ENCODE measurements at places on chromosomes 3 and 15.

GRCh38 chr3:2653706-2654105 is 456.5 kb downstream of the IL5RA start:
- DNase-seq = no peak

DNA sequence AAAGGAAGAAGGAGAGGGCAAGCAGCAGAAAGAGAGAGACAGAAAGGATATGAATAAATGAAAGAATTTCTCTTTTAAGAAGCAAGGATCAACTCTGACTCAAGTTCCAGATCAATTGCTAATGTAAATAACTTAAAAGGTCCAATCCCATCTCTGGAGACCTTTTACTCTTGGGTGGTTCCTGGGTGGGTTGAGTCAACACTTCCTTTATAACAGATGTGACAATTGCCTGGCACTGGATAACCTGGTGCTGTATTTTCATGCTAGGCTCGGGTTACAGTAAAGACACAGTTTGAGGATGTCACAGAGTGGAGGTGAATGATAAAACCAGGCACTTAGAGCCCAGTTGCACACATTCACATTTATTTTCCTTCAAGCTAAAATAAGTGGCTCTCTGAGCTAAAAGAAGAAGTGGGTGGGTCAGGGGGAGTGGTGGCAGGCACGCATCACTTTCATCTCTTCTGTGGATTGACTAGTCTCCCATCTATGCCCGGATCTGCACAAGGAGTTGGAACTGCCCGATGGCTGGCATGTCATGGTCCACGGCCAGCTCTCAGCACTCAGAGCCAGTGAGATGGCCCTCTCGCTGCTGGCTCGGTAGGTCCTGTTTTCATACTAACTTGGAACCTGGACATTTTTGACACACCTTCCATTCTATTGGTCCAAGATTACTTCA is 465.8 kb downstream of the FOXP1 start:
- DNase-seq = no peak

GRCh38 chr3:172519740-172520139 is 3.5 kb downstream of the TNFSF10 start:
- DNase-seq = no peak

DNA sequence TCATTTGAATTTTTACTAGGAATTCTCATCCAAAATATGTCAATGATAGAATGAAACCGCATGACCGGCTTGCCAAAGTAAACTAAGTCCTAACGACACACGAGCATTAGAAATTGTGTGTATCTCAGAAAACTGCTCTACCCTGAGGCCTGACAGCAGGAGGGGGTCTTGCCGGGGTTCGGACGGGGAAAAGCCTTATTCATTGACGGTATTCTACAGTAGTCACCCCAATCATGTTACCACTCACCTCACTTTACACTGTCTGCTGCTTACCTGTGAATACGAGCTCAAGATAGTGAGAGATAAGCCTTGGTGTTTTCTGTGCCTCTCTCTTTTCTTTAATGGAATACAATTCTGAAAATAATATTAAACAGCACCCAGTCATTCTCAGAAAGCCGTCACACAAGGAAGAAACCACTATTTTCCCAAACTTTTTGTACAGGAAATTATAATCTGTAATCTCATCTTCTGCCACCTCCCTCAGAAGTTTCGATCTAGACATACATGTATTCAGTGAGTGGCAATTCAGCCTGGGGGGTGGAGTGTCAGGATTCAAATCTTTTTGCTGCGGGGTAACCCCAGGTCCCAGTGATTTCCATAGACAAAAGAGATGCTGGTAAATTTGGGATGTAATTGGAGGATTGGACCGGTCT is 492 bp upstream of the FAM43A start:
- no peak for DNase-seq

DNA sequence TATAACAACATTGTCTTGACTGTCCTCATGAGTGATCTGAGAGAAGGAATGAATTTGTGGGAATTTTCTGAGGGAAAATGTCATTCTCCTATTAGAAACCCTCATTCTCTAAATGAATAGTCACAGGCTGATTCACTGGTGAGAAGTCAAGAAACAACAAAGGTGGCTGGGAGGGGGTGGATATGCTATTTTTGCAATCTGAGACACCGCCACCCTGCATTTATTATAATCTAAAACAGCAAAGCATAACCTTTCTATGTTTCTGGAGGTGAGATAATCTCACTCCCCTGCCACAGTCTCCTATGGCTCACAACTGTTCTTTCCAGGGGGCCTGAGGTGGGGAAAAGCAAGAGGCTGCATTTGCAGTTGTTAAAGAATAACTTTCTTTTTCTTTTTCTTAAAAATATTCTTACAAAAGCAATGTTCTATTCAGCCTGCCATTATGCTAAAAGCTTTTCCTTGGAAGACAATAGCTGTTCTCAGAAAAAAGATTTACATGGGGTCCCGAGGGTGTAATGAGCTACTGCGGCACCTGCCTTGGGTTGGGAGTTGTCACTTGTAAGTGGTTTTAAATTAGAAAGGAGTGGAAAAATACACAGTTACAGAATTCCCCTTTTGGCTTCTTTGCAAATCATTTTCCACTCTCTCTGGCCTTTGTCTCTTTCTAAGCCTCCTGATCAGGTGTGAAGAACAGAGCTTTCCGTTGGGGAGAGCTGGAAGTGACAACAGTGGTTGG is 220.9 kb downstream of the AGBL1 start:
- no peak for DNase-seq

DNA sequence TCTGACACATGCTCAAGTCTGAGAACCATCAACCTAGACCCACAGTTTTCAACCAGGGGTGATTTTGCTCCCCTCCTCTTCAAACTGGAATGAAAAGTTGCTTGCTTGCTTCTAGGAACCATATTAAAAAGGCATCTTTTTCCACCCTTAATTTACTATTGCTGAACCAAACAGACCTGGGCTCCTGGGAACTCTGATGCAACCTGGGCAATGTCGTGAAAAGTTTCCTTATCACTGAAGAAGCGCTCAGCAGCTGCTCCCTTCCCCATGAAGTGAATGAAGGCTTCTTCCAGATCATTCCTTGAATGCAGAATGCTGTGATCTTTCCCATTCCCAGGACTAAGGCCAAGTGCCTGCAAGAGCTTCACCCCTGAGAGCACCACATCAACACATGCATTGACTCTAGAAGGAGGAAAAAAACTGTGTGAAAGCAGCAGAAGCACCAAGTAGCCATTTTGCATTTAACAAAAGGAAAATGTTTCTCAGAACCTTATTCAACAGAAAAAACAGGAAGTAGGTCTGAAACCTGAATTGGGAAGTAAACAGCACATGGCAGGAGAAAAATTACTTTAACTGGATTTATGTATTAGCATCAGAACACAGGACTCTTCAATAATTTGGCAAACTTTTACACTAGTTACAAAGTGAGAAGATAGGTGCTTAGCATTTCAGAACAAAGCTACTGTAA is 8.7 kb downstream of the ADPGK start:
- DNase-seq = no peak

- no peak for DNase-seq
These were observed 99.2 kb upstream of the MEIS2 start for GRCh38 chr15:37199545-37199944.

DNA sequence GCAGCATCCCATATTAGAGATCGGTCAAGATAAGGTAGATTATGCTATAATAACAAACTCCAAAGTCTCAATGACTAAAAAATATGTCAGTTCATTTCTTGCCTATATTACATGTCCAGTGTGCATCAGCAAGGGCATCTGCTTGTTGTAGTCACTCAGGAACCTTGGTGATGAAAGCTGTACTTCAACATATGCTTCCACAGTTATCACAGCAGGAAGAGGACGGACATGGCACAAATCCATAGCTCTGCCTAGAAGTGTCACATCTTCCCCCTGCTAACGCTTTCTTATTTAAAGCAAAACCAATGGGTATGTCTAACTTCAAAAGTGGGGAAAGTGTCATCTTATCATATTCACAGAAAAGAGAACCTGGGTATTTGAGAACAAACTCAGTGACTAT is 20.0 kb upstream of the PIAS1 start:
- DNase-seq = no peak

GRCh38 chr15:66625974-66626373 is 60.2 kb upstream of the LCTL start:
- DNase-seq = no peak

DNA sequence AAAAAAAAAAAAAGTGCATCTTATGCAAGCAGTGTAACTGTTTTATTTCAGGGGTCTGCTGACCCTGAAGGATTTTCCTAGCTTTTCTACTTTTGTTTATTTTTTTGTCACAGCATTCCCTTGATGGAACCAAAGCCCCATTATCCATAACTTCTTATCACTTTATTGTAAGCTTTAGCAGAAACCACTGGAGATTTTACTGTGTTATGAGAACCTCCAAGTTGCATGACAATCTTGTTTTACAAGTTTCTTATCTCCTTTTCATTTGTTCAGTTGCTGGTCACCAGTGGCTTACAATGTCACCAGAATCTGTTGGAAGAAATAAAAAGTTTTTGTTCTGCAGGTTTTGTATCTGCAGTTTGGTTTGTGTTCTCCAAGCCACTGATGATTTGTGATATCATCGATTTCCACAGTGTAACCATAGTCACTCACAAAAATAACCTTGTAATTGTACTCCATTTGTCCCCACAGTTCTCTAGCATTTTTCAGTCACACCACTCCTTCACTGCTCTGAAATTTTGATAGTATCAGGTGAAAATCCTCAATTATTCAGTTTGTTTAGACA is 660.0 kb downstream of the RBMS3 start:
- no peak for DNase-seq

GRCh38 chr15:51355096-51355495 is 13.6 kb downstream of the GLDN start:
- DNase-seq = no peak

DNA sequence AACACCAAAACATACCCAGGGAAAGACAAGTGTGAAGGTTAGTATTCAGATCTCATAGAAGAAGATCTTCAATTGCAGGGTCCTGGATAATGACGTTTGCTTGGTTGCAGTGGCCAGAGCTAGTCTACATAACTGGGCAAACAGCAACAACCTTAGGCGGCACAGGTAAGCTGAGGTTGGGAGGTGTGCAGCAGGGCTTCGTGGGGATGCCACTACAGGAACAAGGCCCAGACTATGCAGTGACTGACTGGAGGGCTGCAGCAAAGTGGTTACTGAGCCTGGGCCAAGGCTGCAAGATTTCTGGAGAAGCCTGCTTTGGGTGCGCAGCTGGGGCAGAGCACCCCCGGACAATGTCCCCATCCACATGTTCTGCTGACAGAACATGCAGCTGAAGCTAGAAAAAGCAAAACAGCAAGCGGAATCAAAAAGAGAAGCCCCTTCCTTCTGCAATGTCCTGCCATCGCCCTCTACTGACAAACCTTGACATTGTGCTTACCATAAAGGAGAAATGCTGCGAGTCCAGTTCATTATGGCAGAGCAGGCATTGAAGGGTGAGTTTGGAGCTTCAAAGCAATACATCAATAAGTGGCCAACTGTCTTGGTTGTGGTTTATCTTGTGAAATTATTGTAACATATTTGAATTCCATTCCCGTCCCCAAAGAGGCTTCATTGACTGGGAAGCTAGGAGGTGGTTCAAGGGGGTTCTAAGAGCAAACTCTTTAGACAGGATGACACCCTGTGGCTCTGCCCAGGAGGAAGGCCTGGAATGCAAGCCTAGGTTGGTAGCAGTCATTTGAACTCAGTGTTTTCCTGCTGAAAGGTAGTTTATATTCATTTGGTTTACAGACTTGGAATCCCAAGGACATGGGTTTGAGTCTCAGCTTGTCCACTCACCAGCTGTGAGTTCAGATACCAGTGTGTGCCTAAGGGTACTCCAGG is 217.0 kb downstream of the PDCD6IP start:
- DNase-seq = peak; percentile 22

DNA sequence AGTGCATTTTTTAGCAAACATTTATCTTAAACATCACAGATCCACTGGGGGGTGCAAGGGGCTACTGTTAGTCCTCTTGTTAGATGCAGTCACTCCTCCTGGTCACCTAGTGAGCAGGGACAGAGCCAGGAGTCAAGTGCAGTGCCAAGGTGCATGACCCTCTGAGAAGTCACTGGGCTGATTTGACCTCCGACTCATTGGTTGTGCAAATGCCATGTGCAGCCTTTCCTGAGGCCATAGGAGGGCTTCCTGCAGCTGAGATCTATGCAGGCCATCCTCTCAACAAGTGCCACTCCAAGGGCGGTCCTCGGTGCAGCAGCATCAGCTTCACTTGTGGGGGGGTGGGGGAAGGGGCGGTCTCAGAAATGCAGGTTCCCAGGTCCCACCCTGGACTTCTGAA is 60.2 kb downstream of the GPD1L start:
- DNase-seq = no peak

- DNase-seq = no peak
These were observed 595 bp downstream of the PDCD7 start for GRCh38 chr15:65132878-65133547.

DNA sequence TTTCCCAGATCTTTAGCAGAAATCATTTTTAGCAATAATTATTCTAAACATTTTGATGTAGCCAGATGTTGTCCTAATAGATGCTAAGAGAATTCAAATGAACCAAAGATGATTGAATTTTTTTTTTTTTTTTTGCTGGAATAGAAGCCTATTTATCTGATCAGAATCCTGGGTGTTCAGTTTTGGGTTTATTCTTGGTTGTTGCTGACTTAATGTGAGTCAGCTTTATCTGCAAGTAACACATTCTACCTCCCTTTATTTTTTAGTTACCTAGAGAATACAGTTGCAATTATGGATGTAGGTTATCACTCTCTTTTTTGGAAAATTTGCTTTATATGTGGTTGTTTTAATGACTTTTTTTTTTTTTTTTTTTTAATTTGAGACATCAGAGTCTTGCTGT is 6.4 kb downstream of the CEP97 start:
- no peak for DNase-seq

DNA sequence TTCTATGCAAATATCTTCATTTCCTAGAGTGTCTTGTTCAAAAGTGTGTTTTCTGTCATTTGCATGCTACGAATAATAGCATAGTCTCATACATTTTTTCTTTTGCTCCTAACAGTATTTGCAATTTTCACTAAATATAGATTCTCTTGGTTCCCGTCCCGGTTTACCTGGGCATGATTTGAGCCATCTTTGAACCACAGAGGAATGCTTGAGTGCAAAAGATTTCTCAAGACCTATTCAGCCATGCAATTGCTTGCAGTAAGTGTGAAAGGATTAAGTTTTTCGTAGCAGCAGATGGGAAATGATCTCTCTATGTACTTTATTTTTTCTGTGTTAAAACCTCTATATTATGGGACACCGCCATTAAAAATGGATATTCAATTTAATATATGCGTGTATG is 733.0 kb downstream of the ZPLD1 start:
- no peak for DNase-seq

GRCh38 chr3:29764603-29765254 is 483.9 kb downstream of the RBMS3 start:
- peak; percentile 92 for DNase-seq
